Spinal cord (tissue), 10 donors: ENCODE measurements at places on chromosomes 11 and 22.

DNA sequence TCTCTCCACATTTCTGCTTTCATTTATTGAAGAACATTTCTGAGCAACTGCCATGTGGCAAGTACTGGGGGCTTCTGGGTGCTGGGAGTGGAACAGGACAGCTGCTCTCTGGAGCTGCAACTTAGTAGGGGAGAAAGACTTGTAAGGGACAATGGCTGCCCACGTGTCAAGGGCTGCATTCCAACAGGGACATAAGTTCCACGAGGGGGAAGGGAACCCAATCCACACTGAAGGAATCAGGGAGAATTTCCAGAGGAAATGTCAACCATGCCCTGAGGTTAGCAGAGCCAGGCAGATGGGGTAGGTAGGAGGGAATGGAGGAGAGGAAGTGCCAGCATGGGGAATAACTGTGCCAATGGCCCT is 1.7 kb downstream of the MAPK8IP2 start:
- no peak for DNase-seq
- no peaks in the 10 kb centered on the region for H3K27me3 ChIP-seq
- H3K4me3 ChIP-seq: no peak overlapping the region
- no peak overlapping the region for H3K27ac ChIP-seq

- no peaks in the 10 kb centered on the region for H3K27me3 ChIP-seq
- no peak overlapping the region for H3K4me3 ChIP-seq
- H3K27ac ChIP-seq: no peak overlapping the region
- H3K4me1 ChIP-seq: peaks cover 16% of the 10 kb centered on the region
Observed at GRCh38 chr11:75813622-75814039, 1.4 kb upstream of the UVRAG start.

GRCh38 chr11:88683024-88683423 is 345.5 kb upstream of the CTSC start:
- no peak overlapping the region for H3K4me3 ChIP-seq
- H3K27me3 ChIP-seq: no peaks in the 10 kb centered on the region
- no peak overlapping the region for H3K27ac ChIP-seq
- H3K4me1 ChIP-seq: no peaks in the 10 kb centered on the region
- no peaks in the 10 kb centered on the region for H3K36me3 ChIP-seq

DNA sequence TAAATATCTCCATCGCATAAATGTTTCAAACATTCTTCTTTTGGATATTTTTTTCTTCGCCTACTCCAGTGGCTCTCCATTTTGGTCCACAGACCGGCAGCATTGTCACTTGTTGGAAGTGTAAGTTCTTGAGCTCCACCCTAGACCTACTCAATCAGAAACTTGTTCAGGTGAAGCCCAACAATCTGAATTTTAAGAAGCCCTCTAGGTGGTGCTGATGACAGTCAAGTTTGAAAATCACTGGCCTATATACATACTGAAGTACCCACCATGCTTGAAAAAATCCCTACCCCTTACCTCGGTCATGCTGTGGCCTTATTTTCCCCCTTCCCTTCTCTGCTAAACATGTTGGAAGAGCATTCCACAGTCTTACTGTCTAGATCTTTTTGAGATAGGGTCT is 10.2 kb upstream of the ACAT1 start:
- no peak for DNase-seq
- H3K27me3 ChIP-seq: no peaks in the 10 kb centered on the region
- peaks cover 13% of the 10 kb centered on the region for H3K4me1 ChIP-seq
- peaks cover 3% of the 10 kb centered on the region for H3K36me3 ChIP-seq

DNA sequence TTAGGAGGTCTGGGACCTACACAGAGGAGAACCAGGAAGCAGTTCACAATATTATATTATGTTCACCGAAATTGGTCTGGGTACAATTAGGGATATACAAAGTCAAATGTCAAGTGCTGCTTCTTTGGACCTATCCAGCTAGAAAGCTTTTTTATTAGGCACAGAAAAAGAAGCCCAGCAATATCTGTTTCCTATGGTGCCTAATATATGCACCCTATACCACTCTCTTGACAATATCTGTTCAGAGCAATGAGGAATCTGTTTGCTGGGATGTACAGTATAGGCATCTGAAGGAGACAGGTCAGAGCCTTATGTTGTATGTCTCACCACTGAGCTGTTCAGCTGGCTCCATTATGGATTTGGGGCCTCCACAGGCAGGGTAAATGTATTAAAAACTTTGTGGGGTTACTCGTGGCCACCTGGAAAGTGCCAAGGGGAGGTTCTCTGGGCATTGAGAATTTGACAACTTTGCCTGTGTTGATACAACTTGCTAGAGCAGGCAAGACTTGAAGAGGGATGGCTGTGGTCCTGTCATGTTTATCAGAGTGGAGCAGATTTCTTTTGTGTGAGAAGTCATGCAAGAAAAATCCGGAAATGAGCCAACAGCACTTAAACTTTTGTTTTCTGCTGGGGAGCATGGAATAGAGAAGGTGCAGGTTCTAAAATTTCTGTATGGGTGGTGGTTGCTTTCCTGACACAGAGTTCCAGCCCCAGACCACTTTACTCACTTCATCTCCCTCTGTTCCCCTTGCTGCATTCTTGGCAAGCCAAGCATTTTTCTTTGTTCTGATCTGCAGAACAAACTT is 10.1 kb downstream of the STIM1 start:
- no peaks in the 10 kb centered on the region for H3K27me3 ChIP-seq
- no peak overlapping the region for H3K4me3 ChIP-seq
- no peaks in the 10 kb centered on the region for H3K36me3 ChIP-seq

DNA sequence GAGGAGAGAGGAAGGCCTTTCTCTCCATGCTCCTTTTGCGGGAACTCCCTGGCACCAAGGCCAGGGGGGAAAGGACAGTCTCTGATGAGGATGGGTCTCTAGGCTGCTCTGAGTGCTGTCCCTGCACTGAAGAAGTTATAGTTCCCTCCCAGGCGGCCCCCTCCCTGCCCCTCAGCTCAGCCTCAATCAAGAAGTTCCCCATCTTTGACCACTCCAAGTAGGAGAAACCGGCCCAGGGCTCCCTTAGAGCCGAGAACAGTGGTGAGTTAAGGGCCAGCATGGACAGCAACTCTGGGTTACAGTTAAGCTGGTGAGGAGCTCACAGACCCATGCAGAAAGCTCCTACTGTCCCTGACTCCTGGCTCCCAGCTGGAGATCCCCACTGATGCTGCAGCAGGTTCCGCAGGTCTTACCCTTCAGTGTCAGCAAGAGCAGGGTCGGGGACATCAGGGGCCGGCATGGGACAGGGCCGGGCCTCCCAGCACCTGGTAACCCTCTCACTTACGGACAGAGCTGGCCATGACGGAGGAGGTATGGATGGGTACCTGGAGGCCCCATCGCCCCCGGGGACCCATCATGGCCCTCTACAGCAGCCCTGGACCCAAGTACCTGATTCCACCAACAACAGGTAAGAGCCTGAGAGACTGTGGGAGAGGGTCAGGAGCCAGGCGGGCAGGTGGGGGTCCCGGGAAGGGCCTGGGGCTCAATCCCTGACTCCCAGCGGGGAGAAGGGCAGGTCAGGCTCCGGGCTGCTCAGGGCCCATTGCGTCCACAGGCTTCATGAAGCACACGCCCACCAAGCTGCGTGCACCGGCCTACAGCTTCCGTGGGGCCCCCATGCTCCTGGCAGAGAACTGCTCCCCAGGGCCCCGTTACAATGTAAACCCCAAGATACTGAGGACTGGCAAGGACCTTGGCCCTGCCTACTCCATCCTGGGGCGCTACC is 4.2 kb downstream of the SCGB1C1 start:
- no peaks in the 10 kb centered on the region for H3K27me3 ChIP-seq
- H3K36me3 ChIP-seq: peaks cover 25% of the 10 kb centered on the region
- no peaks in the 10 kb centered on the region for H3K4me1 ChIP-seq
- no peak overlapping the region for H3K27ac ChIP-seq
- DNase-seq: no peak
- no peak overlapping the region for H3K4me3 ChIP-seq

DNA sequence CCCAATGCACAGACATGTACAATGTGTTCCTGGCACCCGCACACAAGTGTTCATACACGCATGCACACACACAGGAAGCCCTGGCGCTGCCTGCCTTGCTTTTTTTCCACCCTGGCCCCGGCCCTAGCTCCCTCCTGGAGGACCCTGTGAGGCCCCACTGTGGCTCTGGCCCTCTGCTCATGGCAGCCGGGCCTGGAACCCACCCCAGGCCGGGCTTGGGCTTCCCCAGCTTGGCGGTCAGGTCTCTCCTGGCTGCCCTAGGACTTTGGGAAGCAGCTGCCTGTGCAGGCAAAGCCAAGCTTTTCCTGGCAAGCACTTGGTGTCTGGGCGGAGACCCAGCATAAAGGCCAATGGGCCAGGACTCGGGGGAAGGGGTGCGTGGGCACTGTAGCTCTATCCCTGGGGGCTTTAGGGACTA is 30.5 kb downstream of the CD82 start:
- H3K4me3 ChIP-seq: no peak overlapping the region
- peaks cover 19% of the 10 kb centered on the region for H3K36me3 ChIP-seq
- peaks cover 74% of the 10 kb centered on the region for H3K4me1 ChIP-seq
- DNase-seq: peak; percentile 60
- H3K27ac ChIP-seq: peak overlapping the region; percentile 71

DNA sequence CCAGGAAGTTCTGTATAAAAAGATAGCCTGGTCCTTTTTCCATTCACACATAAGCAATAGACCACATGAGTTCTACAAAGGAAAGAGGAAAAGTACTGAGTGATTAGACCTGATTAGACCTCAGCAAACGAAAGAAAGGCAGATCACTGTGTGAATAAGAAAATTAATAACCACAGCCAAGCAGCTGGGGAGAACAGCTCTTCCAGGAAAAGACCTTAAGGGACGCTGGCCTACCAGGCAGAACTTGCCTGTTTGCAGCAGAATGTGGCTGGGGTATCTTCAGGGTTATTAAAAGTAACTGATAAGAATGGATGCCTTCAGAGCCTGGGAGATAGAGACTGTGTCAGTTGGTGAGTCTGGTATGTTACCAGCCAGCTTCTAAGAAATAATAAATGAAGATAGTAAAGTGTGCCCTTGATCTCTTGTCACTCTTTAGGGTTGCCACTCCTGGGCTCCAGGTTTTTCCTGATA is 172.9 kb downstream of the DBX1 start:
- peak overlapping the region; percentile 70 for H3K27ac ChIP-seq
- H3K27me3 ChIP-seq: no peaks in the 10 kb centered on the region
- H3K36me3 ChIP-seq: peaks cover 3% of the 10 kb centered on the region

DNA sequence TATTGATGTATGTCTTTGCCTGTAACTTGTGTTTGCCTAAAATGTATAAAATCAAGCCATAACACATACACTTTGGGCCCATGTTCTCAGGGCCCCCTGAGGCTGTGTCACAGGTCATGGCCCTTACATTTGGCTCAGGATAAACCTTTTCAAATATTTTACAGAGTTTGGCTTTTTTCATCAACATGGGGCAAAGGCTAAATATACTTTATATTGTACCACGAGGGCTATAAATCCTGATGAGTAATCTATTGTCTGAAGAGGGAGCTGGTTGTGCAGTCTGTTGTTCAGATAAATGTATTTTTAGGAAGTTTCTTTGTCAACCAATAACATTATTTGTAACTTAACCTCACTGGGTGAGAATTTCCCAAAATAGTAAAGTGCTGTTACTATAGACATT is 404.6 kb upstream of the DDI1 start:
- no peaks in the 10 kb centered on the region for H3K27me3 ChIP-seq
- no peak for DNase-seq
- no peaks in the 10 kb centered on the region for H3K4me1 ChIP-seq
- H3K36me3 ChIP-seq: no peaks in the 10 kb centered on the region
- H3K4me3 ChIP-seq: no peak overlapping the region

DNA sequence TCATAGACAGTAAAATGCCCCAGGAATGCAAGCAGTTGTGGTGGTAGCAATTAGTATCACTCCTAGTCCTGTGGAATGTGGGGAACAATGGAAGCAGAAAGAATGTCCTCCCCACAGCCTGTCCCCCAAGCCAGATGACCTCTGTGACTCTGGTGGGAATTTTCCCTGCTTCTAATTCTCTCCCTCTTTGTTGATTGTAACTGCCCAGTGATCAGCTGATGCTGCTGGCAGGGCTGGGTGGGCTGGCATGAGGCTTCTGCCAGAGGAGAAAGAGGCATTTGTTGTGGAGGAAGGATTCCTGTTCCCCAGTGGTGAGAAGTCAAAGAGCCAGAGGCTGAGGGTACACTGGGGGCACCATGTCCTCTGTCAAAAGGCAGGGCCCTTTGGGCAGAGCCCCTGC is 116.7 kb upstream of the NCAM1 start:
- H3K36me3 ChIP-seq: no peaks in the 10 kb centered on the region
- DNase-seq: peak; percentile 28
- H3K27me3 ChIP-seq: no peaks in the 10 kb centered on the region
- peak overlapping the region; percentile 84 for H3K27ac ChIP-seq
- no peak overlapping the region for H3K4me3 ChIP-seq
- peaks cover 9% of the 10 kb centered on the region for H3K4me1 ChIP-seq

- H3K4me3 ChIP-seq: peak overlapping the region; percentile 94
- no peaks in the 10 kb centered on the region for H3K36me3 ChIP-seq
- H3K27me3 ChIP-seq: no peaks in the 10 kb centered on the region
- H3K27ac ChIP-seq: no peak overlapping the region
- DNase-seq: no peak
- H3K4me1 ChIP-seq: peaks cover 24% of the 10 kb centered on the region
Observed at GRCh38 chr11:57764972-57765371, 3.4 kb downstream of the CTNND1 start.

DNA sequence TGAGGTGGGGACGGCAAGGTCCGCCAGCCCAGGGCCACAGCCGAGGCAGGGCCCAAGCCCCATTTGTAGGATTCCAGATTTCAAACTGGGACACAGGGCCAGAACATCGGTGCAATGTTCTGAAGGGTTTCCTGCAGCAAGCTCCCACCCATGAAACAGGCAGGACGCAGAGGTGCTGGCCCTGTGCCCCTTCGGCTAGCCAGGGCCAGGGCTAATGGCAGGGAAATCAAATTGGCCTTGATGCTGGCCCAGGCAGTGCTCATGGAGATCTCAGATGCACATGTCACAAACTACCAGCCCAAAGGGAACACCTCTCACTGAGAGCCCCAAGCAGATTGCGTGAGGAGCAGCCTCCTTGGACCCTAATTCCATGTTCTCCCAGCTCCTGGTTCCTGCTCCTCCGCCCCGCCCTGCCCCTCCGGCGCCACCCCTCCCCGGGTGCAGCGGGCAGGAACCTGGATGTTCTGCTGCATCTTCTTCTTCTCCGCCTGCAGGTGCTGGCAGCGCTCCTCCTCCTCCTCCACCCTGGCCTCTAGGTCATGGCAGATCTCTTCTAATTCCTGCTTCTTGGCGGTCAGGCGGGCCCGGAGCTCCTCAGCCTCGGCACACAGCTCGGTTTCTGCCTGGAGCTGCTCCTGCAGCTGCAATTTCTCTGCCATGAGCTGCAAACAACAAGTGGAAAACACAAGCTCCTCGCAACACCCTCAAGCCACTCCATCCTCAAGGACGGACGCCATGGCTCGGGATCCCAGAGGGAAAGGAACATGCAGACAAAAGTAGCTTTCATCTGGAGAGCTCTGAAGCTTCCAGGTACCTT is 47.7 kb downstream of the APOL1 start:
- H3K27ac ChIP-seq: no peak overlapping the region
- no peak overlapping the region for H3K4me3 ChIP-seq
- peaks cover 92% of the 10 kb centered on the region for H3K36me3 ChIP-seq
- peaks cover 4% of the 10 kb centered on the region for H3K4me1 ChIP-seq

DNA sequence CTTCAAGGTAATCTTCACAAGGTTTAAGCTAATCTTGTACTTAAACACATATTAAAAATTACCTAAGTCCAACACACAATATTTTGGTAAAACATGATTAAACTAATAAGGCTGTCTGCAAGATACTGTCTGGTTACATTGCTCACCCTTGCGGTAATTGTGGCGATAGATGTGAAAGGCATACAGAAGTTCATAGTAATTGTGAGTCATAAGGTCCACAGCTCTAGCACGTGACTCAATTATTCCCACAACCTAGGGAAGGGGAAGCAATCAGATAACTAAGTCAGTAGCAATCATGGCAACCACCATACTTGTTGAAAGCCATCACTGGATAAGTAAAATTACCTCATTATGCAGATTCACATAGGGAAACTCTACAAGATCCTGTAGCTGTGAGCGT is 30.5 kb upstream of the FNBP4 start:
- no peak overlapping the region for H3K4me3 ChIP-seq
- no peak for DNase-seq
- no peak overlapping the region for H3K27ac ChIP-seq
- H3K4me1 ChIP-seq: no peaks in the 10 kb centered on the region
